ENCODE measurements at places on chromosomes 1 and 21. TPM values are rescaled to one million over a fixed set of nuclear protein-coding genes. Genes with fewer than 3 reads are reported as not detected.

- H3K36me3 ChIP-seq: no peaks in the 10 kb centered on the region
- no peak overlapping the region for H3K4me3 ChIP-seq
- H3K27ac ChIP-seq: no peak overlapping the region
- H3K27me3 ChIP-seq: peaks cover 3% of the 10 kb centered on the region
- DNase-seq: no peak
Observed at GRCh38 chr1:98702976-98703375, 41.5 kb downstream of the SNX7 start.

GRCh38 chr1:110068646-110069403, 1.6 kb downstream of the ALX3 start:
- H3K36me3 ChIP-seq: peaks cover 2% of the 10 kb centered on the region
- H3K27me3 ChIP-seq: peaks cover 76% of the 10 kb centered on the region
- H3K4me3 ChIP-seq: peak overlapping the region; percentile 2
- H3K27ac ChIP-seq: peak overlapping the region; percentile 41
- peaks cover 9% of the 10 kb centered on the region for H3K4me1 ChIP-seq

- H3K27me3 ChIP-seq: no peaks in the 10 kb centered on the region
- no peak overlapping the region for H3K27ac ChIP-seq
- H3K4me3 ChIP-seq: no peak overlapping the region
- no peaks in the 10 kb centered on the region for H3K36me3 ChIP-seq
- DNase-seq: no peak
Observed at GRCh38 chr1:78779831-78780230, 130.2 kb downstream of the IFI44 start.

DNA sequence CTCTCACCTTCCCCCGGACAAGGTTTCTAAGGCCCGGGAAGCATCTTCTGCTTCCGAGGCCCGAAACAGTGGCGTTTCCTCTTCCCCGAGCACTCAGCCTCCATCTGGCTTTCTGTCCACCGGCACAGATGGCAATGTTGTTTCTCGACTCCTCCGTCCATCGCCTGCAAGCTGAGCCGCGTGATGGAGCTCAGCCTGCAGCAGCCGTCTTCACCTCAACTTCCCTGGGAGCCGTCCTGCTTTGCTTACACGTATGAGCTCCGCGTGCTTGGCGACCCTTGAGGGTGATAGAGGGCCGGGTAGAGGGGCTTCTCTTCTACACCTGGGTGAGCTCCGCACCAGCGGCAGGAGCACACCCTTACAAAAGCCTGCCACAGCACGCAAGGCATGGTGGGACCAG, 80.4 kb downstream of the AJAP1 start:
- H3K27ac ChIP-seq: no peak overlapping the region
- H3K27me3 ChIP-seq: no peaks in the 10 kb centered on the region
- no peak for DNase-seq

Gene SPATA45
- total RNA-seq: not detected

Gene AGT
- total RNA-seq: not detected

DNA sequence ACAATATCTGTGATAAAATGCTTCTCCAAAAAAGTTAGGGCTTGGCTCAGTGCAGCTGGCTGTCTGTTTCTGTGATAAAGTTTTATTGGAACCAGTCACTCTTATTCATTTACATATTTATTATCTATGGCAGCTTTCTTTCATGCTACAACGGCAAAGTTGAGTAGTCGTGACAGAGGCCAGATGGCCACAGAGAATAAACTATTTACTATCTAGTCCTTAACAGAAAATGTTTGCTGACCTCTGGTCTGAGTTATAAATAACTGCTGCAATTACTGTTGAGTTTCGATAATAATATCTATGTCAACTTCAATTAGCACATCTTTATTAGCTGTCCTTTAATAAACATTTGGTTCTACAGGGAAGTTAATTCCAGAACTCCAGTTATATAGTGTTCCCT, 180.2 kb upstream of the RUNX1 start:
- H3K4me1 ChIP-seq: peaks cover 18% of the 10 kb centered on the region
- H3K36me3 ChIP-seq: no peaks in the 10 kb centered on the region
- DNase-seq: no peak
- no peak overlapping the region for H3K27ac ChIP-seq
- no peak overlapping the region for H3K4me3 ChIP-seq

Gene USH2A
- not detected for total RNA-seq

DNA sequence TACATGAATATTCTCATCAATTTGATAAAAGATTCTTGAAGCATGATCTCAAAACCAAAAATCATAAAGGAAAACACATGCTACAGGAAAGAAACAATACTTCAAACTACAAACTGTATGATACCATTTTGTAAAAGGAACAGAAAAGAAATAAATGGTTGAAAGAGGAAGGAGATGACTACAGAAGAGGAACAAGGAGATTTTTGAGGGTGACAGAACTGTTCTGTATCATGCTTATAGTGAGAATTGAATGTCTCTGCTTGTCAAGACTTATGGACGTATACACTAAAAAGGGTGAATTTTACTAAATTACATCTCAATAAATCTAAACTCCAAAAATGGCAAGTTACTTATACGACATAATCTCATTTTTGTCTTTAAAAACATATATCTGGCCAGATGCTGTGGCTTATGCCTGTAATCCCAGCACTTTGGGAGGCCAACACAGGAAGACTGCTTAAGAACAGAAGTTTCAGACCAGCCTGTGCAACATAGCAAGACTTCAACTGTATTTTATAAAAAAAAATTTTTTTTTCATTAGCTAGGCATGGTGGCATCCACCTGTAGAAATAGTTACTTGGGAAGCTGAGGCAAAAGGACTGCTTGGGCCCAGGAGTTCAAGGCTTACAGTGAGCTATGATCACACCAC, 125.4 kb downstream of the EIF4G3 start:
- H3K4me3 ChIP-seq: no peak overlapping the region
- DNase-seq: no peak
- H3K4me1 ChIP-seq: no peaks in the 10 kb centered on the region
- no peaks in the 10 kb centered on the region for H3K27me3 ChIP-seq

- no peak for DNase-seq
- no peaks in the 10 kb centered on the region for H3K4me1 ChIP-seq
- H3K27ac ChIP-seq: no peak overlapping the region
- H3K4me3 ChIP-seq: no peak overlapping the region
- peaks cover 19% of the 10 kb centered on the region for H3K27me3 ChIP-seq
- H3K36me3 ChIP-seq: peaks cover 1% of the 10 kb centered on the region
Observed at GRCh38 chr1:93426181-93426580, 21.7 kb upstream of the FNBP1L start.

Gene FAM72D
- total RNA-seq: 22.7 TPM

DNA sequence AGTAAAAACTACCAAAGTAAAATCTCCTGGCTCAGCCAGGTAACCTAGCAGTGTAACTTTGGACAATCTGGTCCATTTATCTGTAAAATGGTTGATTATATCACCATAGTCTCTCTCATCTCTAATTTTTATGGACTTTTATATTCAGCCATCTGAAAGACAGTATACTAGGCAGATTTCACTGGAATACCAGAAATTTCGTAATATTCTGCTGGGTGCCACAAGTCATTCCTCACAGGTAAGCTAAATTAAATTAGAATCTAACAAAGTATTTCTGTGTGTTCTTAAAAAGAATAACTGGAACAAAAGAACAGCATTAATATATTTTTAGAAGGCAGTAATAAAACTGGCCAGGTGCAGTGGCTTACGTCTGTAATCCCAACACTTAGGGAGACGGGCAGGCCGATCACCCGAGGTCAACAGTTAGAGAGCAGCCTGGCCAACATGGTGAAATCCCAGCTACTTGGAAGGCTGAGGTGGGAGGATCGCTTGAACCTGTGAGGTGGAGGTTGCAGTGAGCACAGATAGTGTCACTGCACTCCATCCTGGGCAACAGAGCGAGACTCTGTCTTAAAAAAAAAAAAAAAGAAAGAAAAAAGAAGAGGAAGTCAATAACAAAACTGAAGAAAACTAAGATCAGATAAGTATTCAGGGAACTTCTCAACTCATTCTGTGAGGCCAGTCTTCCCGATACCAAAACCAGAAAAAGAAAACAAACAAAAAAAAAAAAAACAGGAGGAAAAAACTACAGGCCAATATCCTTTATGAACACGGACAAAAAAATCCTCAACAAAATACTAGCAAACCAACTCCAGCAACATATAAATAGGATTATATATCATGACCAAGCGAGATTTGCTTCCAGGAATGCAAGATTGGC, 35.9 kb downstream of the PIK3R3 start:
- H3K27me3 ChIP-seq: peaks cover 3% of the 10 kb centered on the region
- DNase-seq: no peak
- peaks cover 5% of the 10 kb centered on the region for H3K4me1 ChIP-seq
- peaks cover 6% of the 10 kb centered on the region for H3K36me3 ChIP-seq
- no peak overlapping the region for H3K4me3 ChIP-seq
- no peak overlapping the region for H3K27ac ChIP-seq

DNA sequence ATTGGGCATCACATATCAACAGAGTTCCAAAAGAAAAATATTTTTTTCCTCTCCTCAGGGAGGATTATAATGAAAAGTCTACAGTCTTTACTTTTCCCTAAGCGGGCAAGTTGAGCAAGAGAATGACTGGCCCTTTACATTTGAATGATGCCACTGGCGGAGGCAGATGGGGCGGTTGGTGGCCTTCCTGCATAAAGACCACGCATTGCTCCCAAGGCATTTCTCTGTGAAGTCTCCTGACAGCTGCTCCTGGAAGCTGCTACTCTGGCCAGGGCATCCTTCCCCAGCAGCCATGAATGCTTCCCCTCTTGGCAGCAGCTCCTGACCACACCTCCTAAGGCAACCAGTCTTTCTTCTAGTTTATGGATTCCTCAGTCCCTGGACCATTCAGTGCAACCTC, 161.1 kb upstream of the RRP15 start:
- H3K4me1 ChIP-seq: no peaks in the 10 kb centered on the region
- no peak for DNase-seq
- H3K27me3 ChIP-seq: no peaks in the 10 kb centered on the region
- no peak overlapping the region for H3K4me3 ChIP-seq
- no peak overlapping the region for H3K27ac ChIP-seq

Gene NBPF4
- total RNA-seq: 0.15 TPM

DNA sequence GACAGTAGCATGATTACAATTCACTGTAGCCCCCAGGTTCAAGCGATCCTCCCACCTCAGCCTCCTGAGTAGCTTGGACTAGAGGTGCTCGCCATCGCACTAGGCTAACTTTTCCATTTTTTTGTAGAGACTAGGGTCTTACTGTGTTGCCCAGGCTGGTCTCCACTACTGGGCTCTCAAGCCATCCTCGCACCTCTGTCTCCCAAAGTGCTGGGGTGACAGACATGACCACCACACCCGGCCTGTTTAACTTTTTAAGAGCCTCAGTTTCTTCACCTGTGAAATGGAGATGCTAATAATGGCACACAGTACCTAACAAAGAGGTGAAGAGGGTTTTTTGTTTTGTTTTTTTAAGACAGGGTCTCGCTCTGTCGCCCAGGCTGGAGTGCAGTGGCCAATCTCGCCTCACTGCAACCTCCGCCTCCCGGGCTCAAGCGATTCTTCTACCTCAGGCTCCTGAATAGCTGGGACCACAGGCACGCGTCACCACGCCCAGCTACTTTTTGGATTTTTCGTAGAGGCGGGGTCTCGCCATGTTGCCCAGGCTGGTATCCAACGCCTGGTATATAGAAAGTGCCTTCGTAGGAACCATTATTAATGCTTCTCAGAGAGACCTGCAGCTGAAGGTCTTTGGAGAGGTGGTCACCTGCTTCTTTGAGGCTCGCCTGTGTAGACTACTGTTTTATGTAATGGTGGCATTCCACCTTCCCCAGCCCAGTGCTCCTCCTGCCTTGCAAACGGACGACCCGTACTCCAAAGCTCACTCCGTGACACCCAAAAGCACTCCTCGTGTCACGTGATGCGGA, 567 bp downstream of the PMVK start:
- H3K27me3 ChIP-seq: no peaks in the 10 kb centered on the region
- H3K27ac ChIP-seq: peak overlapping the region; percentile 96
- H3K4me3 ChIP-seq: peak overlapping the region; percentile 95
- H3K36me3 ChIP-seq: peaks cover 7% of the 10 kb centered on the region

DNA sequence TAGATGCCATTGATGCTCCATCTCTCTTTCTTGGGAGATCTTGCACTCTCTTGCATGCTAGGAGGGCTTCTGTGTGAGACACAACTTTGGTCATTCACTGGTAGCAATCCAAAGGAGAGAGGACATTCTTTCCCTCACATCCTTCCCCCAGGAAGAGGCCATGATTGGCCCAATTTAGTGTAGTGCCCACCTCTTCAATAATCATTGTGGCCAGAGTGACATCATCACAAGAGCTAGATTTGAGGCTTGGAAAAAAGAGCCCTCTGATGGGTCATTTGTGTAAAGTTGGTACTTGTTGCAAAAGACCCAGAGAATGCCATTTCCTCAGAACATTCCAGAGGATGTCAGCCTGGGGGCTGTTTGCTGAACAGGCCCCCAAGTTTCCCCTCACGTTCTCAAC, 30.2 kb downstream of the S100A6 start:
- H3K4me3 ChIP-seq: no peak overlapping the region
- H3K36me3 ChIP-seq: no peaks in the 10 kb centered on the region
- H3K27ac ChIP-seq: no peak overlapping the region
- peaks cover 5% of the 10 kb centered on the region for H3K4me1 ChIP-seq
- peaks cover 5% of the 10 kb centered on the region for H3K27me3 ChIP-seq
